ENCODE measurements at places on chromosomes 2 and 18. TPM values are rescaled to one million over a fixed set of nuclear protein-coding genes. Genes with fewer than 3 reads are reported as not detected.

- H3K4me3 ChIP-seq: no peak overlapping the region
- no peaks in the 10 kb centered on the region for H3K4me1 ChIP-seq
- H3K36me3 ChIP-seq: no peaks in the 10 kb centered on the region
- H3K27me3 ChIP-seq: no peaks in the 10 kb centered on the region
- DNase-seq: no peak
Observed at GRCh38 chr2:8096484-8096883, 585.4 kb upstream of the ID2 start.

GRCh38 chr18:11570769-11571412, 38.5 kb upstream of the SLC35G4 start:
- H3K4me1 ChIP-seq: peaks cover 2% of the 10 kb centered on the region
- no peak for DNase-seq
- no peak overlapping the region for H3K4me3 ChIP-seq
- H3K27ac ChIP-seq: no peak overlapping the region

- no peaks in the 10 kb centered on the region for H3K36me3 ChIP-seq
- H3K27ac ChIP-seq: no peak overlapping the region
- DNase-seq: no peak
- no peaks in the 10 kb centered on the region for H3K27me3 ChIP-seq
Observed at GRCh38 chr2:228447266-228447915, 265.9 kb upstream of the SPHKAP start.

GRCh38 chr2:156405586-156405985, 30.6 kb upstream of the GPD2 start:
- H3K27ac ChIP-seq: no peak overlapping the region
- no peak for DNase-seq
- H3K27me3 ChIP-seq: peaks cover 11% of the 10 kb centered on the region

- H3K4me1 ChIP-seq: peaks cover 8% of the 10 kb centered on the region
- DNase-seq: no peak
- H3K36me3 ChIP-seq: no peaks in the 10 kb centered on the region
- H3K27ac ChIP-seq: no peak overlapping the region
Observed at GRCh38 chr2:37885329-37885993, 39.6 kb upstream of the RMDN2 start.

GRCh38 chr2:96501471-96501874, 3.7 kb downstream of the NEURL3 start:
- peaks cover 23% of the 10 kb centered on the region for H3K4me1 ChIP-seq
- H3K27ac ChIP-seq: no peak overlapping the region
- no peak overlapping the region for H3K4me3 ChIP-seq
- peaks cover 4% of the 10 kb centered on the region for H3K27me3 ChIP-seq
- H3K36me3 ChIP-seq: no peaks in the 10 kb centered on the region

GRCh38 chr2:26535663-26536275, 57.8 kb upstream of the OTOF start:
- no peak overlapping the region for H3K4me3 ChIP-seq
- DNase-seq: no peak
- no peak overlapping the region for H3K27ac ChIP-seq
- H3K4me1 ChIP-seq: no peaks in the 10 kb centered on the region
- H3K27me3 ChIP-seq: peaks cover 6% of the 10 kb centered on the region
- H3K36me3 ChIP-seq: no peaks in the 10 kb centered on the region

GATA6 gene
- not detected for total RNA-seq

LIMS4 gene
- not detected for total RNA-seq

Measured in activated B cell treated with CpG ODN at 0.5 μM for 24 hours (primary cell).